ENCODE measurements at places on chromosomes 16 and 17.

- DNase-seq, result no peak
Observed at GRCh38 chr17:80284631-80285030, 24.0 kb downstream of the RNF213 start.

- DNase-seq, result no peak
Observed at GRCh38 chr17:77753246-77753645, 205.3 kb upstream of the TNRC6C start.

DNA sequence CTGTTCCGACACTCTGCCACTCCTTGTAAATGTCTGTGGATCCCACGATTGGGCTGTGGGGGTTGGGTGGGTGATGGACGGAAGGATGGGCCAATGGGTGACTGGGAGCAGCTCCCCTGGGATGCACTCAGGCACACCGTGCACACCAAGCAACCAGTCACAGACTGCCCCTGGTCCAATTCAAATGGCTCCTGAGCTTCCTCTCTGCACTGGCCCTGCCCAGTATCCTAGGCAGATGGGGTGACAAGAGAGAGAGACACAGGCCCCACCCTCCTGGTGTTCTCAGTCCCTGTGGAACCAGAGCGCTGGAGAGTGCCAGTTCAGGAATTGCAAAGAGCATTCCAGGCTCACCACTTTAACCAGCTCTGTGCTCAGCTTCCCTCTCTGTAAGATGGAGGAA, 32.8 kb downstream of the BEAN1 start:
- DNase-seq, result no peak

GRCh38 chr17:79849953-79850352, 10.7 kb upstream of the CBX4 start:
- DNase-seq, result no peak

DNA sequence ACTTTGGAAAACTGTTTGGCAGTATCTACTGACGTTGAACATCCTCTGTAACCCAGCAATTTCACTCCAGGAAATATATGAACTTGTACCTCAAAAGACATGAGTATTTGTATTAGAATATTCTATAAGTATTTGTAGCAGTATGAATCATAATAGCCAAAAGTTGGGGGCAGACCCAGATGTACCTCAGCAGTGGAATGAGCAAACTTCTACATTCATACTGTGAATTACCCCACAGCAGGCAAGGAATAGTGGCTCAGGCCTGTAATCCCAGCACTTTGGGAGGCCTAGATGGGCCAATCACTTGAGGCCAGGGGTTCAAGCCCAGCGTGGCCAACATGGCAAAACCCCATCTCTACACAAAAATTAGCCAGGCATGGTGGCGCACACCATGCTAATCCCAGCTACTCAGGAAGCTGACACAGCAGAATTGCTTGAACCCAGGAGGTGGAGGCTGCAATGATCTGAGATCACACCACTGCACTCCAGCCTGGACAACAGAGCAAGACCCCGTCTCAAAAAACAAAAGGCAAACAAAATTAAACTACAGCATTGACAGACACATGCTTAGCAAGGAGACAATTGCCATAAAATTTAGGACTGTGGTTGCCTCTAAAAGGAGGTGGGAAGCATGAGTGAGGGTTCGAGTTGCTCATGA, 11.2 kb upstream of the HELZ start:
- DNase-seq, result no peak

- no peak for DNase-seq
Observed at GRCh38 chr17:2176499-2177169, 121.7 kb downstream of the HIC1 start.

DNA sequence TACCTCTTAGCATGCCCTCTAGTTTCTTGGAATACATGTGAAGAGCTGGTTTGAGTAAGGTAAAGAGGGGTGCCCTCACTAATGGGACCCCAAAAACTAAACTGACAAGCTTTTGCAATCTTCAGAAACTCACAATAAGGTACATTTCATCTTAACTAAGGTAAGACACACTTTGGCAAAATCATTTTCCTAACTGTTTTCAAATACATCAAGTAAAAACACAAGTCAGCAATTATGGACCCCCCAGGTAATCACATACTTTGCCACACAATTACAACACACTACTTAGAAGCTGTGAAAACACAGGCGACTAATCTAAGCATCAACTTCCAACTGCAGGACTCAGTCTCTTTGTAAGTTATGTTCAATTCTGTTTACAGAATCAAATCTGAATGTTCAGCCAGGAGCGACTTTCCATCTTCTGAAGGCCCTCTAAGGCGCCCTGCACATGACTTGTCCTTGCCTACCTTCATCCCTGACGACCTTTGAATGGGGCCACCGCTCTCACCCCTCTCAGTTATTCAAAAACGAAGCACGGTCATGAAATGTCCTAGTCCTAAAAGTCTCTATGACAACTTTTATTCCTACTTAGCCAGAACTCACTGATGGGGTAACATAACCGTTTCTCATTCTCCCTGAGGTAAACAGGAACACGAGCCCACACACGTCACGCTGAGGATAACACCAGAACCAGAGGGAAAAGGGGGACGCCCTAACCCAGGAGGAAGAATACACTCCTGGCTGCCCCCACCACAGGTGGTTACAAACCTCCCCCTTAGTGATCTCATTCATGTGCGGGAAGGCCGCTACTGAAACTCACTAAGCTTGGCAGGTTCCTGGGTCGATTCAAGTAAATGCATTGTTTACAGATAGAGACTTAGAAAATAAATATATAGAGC, 5.5 kb downstream of the CREBBP start:
- DNase-seq, result no peak

DNA sequence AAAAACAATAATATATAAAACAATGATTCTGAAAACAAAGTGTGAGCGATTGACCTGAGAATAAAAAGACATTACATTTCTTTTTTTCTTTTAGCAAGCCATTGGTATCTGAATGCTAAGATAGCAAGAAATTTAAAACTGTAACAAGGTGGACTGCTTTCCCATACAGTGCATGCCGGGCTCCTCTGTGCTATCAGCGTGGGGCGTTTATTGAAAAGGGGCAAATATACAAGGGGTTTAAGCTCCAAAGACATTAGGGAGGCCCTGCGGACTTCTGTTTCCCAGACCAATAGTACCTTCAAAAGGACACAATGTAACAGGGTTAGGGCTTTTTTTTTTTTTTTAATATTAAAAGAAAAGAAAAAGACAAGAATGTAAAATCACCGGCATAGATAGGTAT, 261.3 kb downstream of the ZFHX3 start:
- DNase-seq, result no peak

- DNase-seq, result no peak
Observed at GRCh38 chr17:73971127-73971526, 232.4 kb upstream of the RPL38 start.

DNA sequence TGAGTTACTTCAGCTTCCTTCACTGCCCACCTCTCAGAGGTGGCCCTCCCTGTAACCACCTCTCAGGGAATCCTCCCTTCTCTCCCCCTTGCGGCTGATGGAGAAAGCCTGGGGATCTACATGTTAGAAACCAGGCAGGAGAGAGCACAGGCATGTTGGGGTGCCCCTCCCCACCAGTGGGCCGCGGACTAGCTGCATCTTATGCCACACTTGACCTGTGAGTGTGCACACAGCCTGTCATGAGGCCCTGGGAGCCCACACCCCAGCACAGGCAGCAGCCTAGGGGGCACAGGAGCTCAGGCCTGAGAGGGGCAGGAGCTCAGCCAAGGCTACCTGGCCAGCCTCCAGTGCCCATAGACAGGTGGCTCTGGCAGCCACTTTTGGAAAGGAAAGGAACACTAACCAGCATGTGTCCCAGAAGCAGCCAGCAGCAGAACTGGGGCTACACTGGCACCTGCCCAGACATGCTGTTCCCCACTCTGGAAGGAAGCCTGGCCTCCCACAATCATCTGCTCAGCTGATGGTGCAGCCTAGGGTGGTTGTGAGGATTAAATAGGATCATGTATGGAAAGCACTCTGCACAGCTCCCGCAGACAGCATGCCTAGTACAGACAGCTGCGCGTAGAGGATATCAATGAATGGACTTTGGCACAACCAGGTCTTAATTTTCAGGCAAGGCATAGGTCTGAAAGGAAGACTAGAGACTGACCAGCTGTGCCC, 60.5 kb downstream of the TMEM132E start:
- no peak for DNase-seq

- DNase-seq, result no peak
Observed at GRCh38 chr17:47332287-47332686, 8.5 kb downstream of the EFCAB13 start.

DNA sequence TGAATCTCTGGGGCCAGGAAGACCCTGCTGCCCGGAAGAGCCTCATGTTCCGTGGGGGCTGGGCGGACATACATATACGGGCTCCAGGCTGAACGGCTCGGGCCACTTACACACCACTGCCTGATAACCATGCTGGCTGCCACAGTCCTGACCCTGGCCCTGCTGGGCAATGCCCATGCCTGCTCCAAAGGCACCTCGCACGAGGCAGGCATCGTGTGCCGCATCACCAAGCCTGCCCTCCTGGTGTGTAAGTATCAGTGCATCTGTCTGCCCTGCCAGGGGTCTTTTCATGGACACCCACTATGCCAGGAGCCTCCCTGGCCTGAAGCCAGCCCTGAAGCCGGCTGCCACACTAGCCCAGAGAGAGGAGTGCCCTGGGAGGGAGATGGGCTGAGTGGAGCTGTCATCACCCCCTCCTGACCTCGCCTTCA, at the start of gene CETP:
CETP (plus strand) TSS at position 100 of the 431 bp plus-strand sequence; CDS start at position 130, 30 bp downstream.
- DNase-seq, result no peak

DNA sequence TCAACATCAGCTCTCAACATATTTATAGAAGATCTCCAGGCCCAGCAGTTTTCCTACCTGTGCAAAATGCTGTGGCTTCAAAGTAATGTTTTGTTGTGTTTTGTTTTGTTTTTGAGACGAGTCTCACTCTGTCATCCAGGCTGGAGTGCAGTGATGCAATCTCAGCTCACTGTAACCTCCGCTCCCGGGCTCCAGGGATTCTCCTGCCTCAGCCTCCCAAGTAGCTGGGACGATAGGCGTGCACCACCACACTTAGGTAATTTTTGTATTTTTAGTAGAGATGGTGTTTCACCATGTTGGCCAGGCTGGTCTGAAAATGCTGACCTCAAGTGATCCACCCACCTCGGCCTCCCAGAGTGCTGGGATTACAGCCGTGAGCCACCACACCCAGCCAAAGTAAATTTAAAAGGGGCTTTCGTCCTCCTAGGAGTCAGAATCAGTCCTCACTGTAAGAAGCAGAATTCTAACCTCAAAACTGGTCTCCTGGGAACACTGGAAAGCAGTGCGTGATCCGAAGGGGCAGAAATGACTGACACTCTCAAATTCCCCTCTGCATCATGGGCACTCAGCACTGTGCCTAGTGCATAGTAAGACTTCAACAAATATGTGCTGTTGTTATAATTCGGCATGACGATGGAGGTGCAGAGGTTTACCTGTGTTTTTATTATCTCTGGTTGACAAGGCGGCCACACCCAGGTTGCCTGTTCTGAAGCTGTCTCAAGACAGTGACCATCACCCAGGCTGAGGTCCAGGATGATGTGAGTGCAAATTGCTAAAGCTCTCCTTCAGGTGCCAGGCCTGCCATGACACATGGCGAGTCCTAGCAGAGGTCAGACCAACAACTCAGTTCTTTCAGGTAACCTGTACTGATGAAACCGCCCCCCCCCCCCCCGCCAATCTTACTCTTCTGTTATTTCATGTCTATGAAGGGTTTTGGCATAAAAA, 59.8 kb downstream of the ADCY9 start:
- DNase-seq, result no peak

GRCh38 chr17:7024402-7024785, 1.5 kb downstream of the BCL6B start:
- no peak for DNase-seq

DNA sequence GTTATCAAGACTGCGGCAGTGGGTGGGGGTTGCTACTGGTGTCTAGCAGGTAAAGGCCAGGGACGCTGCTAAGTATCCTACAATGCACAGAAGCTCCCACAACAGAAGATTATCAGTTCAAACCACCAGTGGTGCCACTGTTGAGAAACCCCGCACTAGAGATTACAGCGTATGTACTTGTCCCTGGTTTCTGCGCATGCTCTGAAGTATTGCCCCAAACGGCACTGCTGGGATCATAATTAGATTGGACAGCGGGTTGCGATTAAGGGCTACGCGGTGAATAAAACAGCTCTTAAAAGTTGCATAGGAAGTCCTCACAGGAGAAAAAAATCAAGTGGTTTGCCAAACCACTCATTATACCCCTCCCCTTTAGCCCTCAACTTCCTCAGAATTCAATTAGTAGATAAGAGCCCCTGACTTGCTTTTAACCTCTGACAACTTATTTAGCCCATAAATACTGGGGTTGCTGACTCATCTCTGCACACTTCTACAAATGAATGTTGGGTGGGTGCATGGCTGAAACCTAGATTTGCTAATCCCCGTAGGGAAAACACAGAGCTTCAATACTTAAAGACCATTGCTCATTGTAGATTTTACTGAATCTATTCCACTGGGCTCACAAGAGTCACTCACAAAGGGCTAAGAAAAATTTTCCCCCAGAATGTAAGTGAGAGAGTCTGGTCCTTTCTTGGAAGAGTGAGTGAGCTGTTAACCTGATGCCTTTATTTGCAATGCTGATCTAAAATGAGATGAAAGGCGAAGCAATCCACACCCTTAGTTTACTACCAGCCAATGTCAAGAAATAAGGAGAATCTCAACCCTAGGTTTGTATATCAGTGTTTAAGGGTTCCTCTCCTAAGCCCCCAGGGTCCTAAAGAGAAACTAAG, 91.8 kb downstream of the RGS9 start:
- DNase-seq, result no peak

- no peak for DNase-seq
Observed at GRCh38 chr16:1426734-1427471, 4.0 kb upstream of the PERCC1 start.

DNA sequence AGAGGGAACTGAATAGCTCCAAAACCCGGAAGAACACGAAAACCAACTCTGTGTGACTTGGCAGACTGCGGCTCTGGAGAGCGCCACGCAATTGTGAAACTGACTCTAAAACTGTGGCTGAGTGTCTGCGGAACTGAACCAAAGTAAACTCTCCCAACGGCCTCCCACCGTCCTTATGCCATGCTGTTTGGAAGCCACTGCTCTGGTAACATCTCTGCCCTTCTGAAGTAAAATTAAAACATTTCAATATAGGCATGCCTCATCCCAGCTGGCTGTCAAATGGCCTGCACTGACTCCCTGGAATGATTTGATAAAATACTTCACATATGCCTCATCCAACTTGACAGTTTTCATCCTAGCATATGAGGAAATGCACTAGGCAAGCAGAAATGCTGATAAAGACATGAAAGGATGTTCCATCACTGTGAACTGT, 70.2 kb downstream of the PARN start:
- DNase-seq, result no peak

DNA sequence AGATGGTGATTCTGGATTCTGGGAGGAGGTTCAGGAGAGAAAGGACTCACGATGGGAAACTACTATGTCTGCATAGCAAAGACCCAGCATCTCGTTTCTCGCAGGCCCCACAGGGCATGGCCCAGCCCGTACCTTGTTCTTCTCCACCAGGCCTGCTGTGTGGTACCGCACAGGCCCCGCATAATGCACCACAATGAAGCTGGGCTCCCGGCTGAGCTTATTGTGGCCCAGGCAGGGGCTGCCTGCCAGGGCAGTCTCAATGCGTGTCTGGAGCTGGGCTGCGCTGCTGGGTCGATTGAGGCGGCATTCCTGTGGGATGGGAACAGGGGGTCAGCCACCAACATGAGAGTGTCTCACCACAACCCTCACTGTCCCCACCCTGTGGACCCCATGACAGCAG, 20.4 kb downstream of the ZNHIT3 start:
- no peak for DNase-seq

Data from AG04449 (cell line).